ENCODE measurements at places on chromosomes 13 and 19. TPM values are rescaled to one million over a fixed set of nuclear protein-coding genes. Genes with fewer than 3 reads are reported as not detected.

CEACAM1 gene
- 35.8 TPM for total RNA-seq

LYPD3 gene
- total RNA-seq = 9.8 TPM

LIM2 gene
- total RNA-seq = not detected

FBN3 gene
- 5.2 TPM for total RNA-seq

SEMA6B gene
- 7.8 TPM for total RNA-seq

- DNase-seq = no peak
These were observed 22.7 kb upstream of the MAB21L1 start for GRCh38 chr13:35499196-35499662.

- DNase-seq = no peak
These were observed 113.2 kb downstream of the HSPH1 start for GRCh38 chr13:31048521-31048920.

GRCh38 chr19:23699521-23699860 is 12.5 kb upstream of the ZNF675 start:
- DNase-seq = no peak

DNA sequence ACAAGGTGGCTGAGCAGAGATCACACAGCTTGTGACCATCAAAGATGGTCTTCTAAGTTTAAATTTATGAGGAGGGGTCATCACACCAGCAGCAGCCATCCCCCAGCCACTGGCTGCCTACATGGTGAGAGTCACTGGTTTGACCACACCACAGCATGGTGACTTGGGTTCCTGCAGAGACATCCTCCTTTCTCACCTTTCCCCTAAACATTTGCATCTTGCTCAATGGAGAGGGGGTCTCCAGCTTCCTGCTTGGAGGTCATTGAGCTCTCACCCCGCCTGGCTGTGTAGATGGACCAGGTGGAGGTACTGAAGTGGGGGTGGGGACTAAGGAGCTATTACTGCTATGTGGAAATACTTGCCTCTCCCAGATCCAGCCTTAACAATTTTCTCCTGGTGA is 247.6 kb upstream of the ARGLU1 start:
- DNase-seq = no peak

DNA sequence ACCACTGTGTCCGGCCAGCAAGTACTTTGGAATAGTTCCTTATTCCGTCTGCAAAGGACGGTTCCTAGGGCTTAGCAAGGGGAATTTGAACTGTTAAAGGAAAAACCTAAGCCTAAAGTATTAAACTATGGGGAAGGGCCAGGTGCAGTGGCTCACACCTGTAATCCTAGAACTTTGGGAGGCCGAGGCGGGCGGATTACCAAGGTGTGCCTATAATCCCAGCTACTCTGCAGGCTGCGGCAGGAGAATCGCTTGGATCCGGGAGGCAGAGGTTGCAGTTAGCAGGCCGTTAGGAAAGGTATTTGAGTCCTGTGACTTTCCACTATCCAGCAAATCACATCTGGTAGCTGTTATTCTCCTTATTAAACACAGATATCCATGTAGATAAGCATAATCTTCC is 9.4 kb upstream of the RAB20 start:
- no peak for DNase-seq

DNA sequence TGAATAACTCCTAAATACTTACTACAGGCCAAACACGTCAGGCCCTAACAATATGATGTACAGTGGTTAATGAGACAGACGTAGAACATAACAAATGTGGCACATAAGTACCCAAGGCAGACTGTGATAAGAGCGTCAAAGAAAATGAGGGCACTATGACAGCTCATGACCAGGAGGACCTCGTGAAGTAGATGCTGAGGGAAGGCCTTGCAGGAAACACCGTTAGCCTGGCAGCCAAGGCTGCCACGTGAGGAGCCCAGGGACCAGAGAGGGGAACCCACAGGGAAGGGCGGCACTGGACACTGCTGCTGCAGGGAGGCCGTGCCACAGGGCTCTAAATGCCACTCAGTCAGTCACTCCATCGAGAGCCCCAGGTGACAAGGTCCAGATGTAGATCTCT is 5.7 kb downstream of the TUBGCP3 start:
- no peak for DNase-seq

DNA sequence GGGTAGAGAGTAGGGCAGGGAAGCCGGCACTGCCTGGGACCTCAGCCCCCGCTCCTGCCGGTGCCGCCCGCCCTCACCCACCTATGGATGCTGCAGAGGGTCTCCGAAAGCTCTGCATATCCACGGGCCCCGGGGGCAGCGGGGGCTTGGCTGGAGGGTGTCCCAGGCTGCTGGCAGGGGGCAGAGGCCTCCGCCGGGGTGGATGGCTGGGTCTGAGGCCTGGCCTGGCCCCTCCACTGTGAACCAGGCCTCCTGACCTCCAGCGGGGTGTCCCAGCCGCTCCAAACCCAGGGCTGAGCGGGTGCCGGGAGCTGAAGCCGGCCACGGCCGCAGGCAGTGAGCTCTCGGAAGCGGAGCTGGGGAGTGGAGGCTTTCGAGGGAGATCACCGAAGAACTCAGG is 4.1 kb downstream of the PRAM1 start:
- no peak for DNase-seq

DNA sequence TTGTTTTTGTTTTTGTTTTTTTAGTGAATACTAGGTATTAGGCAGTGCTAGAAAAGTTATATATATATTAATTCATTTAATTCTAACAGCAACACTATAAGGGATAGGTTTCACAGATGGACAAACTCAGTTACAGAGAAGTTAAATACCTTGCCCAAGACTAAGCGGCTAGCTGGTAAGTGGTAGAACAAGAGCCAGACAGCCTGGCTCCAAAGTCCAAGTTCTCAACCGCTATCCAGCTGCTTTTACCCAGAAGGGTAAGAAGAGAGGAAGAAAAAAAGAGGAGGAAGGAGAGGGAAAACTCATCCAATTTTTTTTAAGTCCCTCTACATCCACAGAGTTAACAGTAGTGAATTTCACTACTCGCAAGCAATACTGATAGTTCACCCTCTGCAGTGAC is 217.0 kb downstream of the SPRY2 start:
- DNase-seq = no peak

DNA sequence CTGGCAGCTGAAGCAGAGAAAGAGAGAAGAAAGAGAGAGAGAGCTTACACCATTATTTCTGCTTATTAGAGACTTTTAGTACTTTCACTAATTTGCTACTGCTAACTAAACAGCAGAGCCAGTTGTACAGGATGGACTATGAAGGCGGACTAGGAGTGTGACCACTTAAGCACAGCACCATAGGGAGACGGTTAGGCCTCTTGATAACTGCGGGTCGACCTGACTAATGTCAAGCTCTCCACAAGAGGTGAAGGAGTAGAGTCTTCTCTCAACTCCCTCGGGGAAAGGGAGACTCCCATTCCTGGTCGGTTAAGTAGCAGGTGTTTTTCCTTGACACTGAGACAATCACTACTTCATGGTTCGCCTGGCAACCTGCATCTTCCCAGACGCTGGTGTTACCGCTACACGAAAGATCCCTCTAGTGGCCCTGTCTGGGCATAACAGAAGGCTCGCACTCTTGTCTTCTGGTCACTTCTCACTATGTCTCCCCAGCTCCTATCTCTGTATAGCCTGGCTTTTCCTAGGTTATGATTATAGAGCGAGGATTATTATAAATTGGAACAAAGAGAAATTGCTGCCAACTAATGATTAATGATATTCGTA is 5.3 kb upstream of the PSG7 start:
- no peak for DNase-seq

GRCh38 chr13:19810996-19811881 is 28.5 kb upstream of the PSPC1 start:
- DNase-seq = no peak

DNA sequence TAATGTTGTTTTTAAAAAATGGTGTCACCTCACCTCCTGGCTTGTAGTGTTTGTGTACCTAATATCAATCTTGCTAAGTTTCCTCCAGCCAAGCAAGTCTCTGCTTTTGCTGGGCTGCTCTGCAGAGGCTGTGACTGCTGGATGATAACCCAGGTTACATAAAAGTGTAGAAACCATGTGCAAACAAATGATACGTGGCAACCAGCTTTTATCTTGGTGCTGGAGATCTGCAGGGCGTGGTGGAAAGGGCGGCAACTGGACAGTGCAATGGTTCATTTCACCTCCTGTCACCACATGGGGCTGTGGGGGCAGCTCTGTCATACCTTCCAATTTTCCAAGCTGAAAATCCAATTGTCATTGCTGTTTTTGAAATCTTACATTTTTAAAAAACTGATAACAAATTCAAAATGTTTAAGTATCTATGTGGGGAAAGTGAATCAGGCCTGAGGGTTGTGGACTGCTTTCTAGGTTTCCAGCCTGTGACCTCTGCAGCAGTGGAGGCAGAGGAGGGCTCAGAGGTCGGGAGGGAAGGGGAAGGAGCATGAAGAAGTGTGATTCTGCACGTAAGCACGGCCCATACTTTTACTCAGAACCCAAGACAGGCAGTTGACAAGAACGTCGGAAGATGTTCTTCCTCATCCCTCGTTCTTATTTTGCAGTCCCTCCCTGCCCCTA is 9.7 kb downstream of the GPR42 start:
- DNase-seq = peak; percentile 35

DNA sequence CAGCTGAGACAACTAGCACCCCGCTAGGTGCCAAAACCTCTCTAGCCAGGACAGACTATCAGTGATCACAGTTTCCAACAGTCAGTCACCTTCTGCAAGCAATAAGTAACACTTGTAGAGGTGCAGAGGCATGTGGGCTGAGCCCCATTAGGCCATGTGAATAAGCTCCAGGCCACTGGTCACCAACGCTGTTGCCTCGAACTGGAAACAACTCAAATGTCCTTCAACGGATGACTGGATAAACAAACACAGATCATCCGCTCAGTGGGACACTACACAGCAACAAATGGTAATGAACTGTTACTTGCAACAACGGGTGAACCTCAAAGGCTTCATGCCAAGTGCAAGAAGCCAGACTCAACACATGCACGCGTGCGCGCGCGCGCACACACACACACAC is 27.5 kb upstream of the TMEM160 start:
- no peak for DNase-seq

GRCh38 chr13:51746802-51747201 is 57.2 kb downstream of the DHRS12 start:
- DNase-seq = no peak

DNA sequence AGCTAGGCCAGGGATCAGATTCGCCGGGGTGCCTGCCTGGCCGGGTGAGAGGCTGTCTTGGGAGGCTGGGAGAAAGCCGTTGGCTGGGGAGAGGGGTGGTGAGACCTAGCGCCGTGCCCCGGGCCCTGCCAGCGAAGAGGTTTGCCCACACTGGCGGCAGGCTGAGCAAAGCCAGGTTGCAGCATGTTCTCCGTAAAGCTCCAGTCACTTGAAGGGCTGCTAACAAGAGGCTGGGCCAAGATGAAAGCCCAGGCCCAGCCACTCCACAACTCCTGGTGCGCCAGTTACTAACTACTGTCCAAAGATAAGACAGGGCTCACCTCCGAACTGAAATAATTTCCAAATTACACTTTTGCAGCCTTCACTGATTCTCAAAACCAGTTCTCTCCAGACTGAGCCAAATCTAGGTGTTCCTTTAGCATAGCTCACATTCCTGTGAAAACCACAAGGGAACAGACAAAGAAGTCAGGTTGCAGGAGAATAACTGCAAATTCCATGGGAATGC is 16.3 kb downstream of the ELAVL1 start:
- DNase-seq = no peak

All from prostate gland (tissue), 2 donors.